ENCODE measurements at places on chromosomes 16 and 17.

GRCh38 chr16:86887416-86887815 is 309.1 kb downstream of the FOXL1 start:
- DNase-seq: no peak

DNA sequence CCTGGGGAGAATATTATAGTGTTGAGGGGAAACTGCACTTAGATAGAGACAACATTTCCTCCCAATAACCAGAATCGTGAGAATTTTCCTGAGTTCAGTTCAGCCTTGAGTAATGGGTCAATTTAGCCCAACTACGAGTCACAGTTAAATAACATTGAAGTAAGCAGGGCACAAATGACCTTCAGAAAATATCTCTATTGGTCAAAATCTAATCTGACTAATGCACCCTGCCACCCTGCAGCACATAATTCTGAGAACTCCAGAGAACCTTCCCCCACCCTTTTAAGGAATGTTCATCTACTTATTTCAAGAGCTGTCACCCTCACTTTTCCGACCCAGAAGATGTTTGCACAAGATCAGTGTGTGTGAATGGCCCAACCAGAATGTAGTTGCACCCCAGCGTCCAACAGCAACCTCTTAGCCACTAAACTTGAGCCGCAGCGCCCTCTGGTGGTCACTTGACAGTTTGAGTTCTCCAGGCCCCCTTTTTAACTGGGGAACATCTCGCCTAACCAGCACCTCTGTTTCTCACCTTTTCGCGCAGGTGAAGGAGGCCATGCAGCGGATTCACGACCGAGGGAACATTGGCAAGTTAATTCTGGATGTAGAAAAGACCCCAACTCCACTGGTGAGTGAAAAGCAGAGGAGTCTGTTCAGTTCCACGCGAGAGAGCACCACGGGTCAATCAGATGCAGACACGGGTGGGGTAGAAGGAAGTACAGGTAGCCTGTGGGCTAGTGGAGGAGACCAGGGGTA is 50.9 kb upstream of the CLEC3A start:
- peak; percentile 51 for DNase-seq

DNA sequence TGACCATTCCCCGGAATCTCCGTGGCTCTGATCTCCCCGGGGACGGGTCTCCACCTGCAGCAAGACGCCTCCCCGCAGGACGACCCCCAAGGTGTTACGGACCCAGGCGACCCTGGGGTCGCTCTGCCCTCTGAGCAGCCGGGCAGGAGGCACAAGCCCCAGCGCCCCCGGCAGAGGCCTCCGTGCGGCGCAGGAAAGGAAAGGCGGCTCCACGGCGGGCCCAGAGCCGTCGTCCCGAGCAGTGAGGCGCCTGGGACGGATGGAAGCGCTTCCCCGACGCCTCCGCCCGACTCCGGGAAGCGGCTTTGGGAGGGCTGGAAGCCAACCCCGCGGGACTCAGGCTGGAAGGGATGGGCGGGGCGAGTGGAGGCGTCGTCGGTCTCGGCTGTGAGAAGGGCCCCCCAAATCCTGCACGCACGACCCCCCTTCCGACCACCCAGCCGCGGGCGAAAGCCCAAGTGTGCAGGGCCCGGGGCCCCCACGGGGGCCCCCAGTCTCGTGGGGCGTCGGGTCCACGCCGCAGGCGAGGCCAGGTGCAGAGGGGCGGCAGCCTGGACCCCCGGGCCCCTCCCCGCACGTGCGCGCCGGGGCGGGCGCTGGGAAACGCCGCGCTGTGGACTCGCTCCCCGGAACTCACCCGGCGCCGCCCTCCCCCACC is 32.7 kb upstream of the RPH3AL start:
- DNase-seq: no peak

DNA sequence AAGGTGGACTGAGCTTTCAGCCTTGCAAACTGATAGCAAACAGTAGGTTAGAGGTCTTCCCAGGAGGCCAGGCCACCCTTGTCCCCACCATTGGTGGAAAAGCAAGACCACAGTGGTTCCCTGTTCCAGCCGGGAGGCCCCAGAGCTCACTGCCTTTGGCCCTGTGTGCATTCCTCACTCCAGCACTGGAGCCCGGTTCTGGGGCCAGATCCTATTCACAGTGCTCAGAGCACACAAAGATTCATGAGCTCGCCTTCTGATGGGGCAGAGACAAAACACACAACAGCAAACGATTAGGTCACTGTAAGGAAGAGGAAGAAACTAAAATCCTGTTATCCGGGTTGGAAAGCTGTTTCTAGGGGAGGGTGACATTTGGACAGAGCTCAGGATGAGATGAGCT is 5.6 kb upstream of the PGS1 start:
- DNase-seq: no peak

DNA sequence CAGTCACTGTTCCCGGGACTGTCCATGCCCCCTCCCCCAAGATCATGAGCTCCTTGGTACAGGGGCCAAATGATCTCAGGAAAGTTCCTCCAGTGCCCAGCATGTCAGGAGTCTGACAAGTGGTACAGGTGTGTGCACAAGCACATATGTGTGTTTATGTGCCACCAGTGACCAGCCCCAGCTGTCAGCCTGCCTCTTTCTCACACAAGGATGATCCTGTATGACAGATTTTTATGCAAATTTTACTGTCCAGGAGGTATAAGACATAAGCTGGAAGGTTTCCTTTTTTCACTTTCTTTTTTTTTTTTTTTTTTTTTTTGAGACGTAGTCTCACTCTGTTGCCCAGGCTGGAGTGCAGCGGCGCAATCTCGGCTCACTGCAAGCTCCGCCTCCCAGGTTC is 31.4 kb upstream of the GFOD2 start:
- DNase-seq: no peak

GRCh38 chr17:74763565-74764387 is 12.4 kb downstream of the NAT9 start:
- DNase-seq: no peak

DNA sequence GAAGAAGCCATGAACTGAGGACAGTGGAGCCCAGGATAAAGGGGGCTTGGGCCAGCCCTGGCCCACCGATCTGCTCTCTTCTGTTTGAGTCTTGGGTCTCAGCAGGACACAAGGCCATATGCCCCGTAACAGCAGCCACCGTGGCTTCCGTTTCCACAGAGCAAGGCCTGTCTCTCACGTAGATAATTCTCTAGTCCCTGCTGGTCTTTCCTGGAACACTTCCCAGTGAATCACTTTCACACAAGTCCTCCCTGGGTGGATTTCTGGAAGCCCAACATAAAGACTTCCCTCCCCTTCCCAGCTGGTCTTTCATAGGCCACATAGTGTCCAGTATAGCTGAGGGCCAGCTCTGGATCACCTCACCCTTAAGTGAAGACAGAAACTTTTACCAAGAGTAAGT is 19.9 kb upstream of the C16orf78 start:
- DNase-seq: no peak

DNA sequence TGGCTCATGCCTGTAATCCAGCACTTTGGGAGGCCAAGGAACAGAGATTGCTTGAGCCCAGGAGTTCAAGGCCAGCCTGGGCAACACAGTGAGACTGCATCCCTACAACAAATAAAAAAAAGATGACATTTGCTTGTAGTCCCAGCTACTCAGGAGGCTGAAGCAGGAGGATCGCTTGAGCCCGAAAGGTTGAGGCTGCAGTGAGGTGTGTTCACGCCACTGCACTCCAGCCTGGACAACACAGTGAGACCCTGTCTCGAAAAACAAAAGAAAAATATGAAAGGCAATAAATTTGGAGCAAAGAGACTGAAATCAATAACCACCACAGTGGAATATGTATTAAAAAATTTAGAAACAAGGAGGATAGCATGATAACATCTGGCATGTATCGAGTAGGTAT is 143.8 kb upstream of the RBL2 start:
- no peak for DNase-seq

DNA sequence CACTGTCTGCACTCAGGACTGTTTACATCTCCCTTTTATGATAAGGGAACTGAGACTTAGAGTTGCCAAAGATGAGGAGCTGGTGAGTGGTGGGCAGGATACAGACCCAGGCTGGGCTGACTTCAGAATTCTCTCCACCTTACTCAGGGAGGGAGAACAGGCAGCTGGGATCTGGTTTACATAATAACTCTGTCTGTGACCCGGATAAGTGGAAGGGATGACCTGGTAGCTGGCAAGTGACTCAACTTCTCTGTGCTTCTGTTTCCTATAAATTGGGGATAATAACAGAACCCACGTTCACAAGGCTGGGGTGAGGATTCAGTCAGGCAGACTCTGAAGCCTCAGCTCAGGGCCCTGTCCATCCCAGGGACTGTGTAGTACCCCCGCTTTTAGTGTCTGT is 2.6 kb downstream of the SNX20 start:
- DNase-seq: no peak

GRCh38 chr17:18371455-18371854 is 6.1 kb upstream of the EVPLL start:
- no peak for DNase-seq

- DNase-seq: no peak
These were observed 3.7 kb downstream of the TMEM101 start for GRCh38 chr17:44010966-44011647.

DNA sequence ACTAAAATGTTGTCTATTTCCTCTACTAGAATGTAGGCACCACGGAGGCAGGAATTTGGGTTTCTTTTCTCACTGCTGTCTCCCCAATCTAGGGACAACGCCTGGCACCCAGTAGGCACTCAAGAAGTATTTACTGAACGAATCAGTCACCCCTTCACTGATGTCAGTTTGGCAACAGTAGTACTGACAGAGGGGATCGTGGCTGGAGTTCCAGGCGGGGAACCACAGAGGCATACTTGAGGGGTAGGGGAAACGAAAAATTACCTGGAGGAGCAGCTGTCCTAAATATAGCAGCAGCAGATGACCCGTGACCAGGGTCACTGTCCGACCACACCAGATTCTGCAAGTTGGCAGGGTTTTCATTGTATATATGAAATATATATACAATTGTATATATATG is 33.3 kb downstream of the TRIM25 start:
- DNase-seq: no peak

DNA sequence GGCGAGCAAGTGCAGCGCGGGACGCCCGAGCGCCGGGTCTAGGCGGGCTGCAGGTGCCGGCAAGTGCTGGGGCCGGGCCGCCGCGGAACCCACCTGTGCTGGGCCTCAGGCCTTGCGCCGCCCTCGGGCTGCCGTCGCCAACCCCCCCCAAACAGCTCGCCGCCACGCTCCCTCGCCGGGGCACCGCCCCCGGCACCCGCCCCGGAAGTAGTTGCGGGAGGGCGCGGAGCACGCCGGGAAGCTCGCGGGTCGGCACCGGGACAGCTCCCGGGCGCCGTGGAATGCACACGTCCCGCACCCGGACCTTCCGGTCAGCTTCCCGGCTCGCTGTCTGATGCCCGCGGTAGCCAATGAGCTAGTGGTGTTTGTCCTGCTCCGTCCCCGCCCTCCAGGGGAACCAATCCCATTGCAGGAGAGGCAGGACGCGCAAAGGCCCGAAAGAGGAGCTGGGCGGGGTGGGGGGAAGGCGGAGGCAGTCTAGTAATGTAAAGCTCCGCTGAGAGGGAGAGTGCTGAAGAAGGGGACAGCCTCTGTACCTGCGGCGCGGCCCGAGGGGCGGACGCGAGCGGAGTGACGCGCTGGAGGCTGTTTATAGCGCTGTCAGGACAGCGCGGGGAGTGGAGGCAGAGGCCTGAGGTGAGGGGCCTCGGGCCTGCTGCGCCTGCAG is at the start of the genes ANKS3 and DNAAF8:
Gene ANKS3 (minus strand): TSS at position 209 of the 667 bp plus-strand sequence. CDS start 4,122 bp downstream, outside the sequence.
Gene DNAAF8 (plus strand): TSS at position 475 of the 667 bp plus-strand sequence. CDS start 1,978 bp downstream, outside the sequence.
- peak; percentile 96 for DNase-seq

DNA sequence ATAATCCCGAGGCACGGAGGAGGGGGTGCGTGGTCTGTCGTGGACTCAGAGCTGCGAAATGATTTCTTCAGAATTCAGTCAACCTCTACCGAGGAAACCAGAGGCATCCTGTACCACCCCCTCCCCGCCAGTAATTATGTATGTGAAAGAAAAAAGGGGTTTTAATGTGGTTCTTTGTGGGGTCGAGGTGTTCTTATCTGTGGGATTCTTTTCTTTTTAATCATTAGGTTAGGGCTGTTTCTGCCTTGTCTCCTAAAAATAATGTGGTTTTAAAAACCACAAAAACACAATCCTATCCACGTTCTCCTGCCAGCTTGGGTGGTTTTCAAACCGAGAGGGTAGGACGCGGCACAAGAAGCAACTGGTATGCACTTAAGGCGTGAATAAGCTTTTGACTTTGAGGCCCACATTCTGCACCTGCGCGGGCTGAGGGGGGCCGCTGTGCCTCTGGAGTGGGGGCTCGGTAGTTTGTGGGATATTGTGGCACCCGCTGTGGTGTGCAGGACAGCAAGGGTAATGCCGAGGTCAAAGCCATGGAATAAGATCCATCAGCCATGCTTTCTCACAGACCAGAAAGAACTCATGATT is 1.0 kb downstream of the SLC47A1 start:
- no peak for DNase-seq

- no peak for DNase-seq
These were observed 26.5 kb upstream of the PHF12 start for GRCh38 chr17:28977659-28978355.

DNA sequence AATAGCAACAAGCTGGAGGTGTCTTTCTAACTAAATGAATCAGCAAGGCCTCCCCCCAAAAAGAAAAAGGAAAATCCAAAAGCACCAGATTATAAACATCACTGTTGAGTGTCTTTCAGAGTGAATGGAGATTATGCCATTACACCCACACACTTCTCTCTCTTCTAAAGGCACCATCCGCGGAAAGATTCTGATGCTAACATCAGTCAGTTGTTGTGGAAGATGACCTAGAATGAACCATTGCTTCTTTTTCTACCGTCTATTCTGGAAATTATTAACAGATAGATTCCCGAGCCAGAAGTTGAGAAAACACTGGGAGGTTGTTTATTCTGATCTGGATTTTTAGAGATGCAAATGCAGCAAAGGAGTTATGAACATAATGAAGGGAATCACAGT is 60.9 kb upstream of the FAM20A start:
- no peak for DNase-seq

- DNase-seq: no peak
These were observed at the start of gene TNK1 for GRCh38 chr17:7380855-7381683. TNK1 (plus strand) TSS chr17:7381089; CDS start chr17:7382927, 1,838 bp downstream.

GRCh38 chr17:47663912-47664623 is 14.3 kb downstream of the KPNB1 start:
- peak; percentile 35 for DNase-seq
